NT2/D1 (cell line): ENCODE measurements at places on chromosomes 11 and 22.

DNA sequence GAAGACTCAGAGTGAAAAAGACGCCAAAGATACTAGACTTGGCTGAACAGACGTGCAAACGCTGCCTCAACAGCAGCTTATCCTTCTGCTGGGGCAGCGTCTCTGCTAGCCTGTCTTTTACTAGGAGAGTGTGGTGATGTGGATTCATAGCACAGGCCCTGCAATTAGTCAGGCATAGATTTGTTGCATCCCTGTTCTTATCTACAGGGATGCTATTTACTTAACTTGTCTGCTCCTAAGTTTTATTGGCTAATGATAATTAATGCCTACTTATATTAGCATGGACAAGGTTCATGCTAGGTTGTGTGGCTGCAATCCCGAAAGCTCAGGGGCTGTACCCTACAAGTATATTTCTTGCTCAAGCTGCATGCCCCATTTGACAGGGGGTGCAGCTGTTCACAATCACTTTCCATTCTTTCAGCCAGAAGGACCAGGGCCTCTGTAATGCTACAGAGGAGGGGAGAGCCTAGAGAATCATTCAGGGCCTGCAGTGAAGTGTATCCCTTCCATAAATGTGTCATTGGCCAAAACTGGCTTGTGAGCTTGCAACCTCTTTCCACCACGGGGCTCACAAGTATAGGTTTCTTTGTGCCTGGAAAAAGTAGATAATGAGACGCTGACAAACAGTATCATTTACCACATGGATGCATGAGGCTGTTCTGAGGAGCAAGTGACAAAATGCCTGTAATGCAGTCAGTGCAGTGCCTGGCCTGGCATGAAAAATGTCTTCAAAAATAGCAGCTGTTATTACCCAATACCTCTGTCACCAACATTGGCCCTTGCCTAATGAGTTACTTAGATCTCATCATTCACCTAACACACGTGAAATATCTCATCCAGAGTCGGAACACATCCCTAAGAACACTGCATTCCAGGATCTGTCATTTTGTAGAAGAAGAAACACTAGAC is 685.8 kb upstream of the API5 start:
- DNase-seq, result no peak

DNA sequence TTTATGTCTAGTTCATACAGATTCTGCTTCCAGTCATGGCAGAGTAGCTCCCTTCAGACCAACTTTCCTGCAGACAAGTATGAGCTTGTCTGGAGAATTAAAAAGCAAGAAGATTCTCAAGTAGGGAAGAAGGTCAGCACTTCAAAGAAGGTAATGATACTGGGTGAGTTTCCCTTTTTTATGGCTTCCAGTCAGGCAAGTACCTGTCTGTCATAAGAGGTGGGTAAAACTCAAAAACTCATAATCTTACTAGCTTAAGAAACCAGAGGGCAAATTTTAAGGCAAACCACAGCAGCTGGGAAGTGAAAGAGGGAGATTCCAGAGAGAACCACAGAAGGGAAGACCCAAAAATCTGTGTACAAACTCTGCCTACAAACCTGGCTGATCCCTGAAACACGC is 54.2 kb downstream of the DENND5A start:
- DNase-seq, result no peak

DNA sequence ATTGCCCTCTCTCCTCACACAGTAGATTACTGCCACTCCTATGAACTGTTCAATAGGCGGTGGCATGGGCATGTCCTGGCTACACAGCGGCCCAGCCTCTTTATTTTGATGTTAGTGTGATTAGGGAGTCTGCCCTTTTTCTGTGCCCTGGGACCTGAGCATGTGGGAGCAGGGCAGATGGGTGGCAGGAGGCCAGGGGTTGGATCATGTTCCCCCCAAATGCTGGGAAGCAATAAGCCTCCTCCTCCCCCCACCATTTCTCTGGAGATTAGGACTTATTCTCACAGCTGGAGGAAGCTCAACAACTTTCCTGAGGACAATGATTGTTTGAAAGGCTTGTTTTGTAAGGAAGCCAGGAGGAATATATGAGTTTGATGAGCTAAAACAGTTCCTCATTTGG is 848 bp downstream of the HEPN1 start:
- DNase-seq, result no peak

- DNase-seq, result peak; percentile 85
These were observed 4.7 kb downstream of the OSBPL5 start for GRCh38 chr11:3160252-3161031.

DNA sequence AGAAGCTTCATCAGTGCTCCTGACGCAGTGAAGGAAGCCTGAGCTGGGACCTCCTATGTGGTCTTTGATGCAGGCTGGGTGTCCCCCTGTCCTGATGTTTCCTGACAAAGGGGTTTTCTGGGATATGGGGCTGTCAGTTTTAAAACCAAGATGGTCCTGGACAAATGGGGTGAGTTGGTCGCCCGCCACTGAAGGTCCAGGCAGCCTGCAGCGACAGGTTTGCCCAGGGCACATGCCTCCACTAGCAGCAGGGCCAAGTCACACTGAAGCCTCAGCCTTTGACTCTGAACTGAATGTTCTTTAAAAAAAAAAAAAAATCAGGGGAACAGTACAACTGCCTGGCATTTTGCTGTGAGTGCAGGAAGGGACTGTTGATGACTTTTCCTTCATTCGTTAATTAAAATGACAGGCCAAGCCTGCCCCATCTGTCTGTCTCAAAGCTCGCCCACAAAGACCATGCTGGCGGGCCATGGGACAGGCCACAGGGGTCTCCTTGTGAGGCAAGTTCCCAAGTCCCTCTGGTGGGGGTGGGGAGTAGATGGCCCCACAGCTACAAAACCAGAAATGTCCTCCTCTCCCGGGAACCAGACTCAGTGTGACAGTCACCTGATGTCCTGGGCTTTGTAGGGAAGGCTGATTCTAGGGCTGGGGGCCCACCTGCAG is 274.8 kb downstream of the CTTN start:
- DNase-seq, result no peak

- no peak for DNase-seq
These were observed 127.5 kb downstream of the PKNOX2 start for GRCh38 chr11:125292100-125292499.

DNA sequence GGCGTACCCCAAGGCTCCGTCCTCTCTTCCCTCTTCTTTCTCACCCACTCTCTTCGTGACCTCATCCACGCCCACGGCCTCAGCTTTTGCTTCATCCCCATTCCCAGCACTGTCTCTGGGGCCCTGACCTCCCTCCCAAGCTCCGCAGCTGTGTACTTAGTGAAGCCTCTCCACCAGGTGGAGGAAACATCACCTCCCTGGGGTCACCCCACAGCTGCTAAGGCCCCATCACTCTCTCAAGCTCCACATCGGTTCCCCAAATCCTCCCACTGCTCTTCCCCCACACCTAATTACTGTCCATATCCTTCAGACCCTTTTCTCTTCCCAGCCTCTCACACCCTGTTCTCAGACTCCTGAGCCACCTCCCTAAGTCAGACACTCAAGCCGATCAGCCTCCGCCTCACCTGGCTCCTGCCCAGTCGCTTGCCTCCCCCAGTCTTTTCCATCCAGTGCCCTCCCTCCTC is 7.9 kb upstream of the SYT7 start:
- DNase-seq, result no peak

DNA sequence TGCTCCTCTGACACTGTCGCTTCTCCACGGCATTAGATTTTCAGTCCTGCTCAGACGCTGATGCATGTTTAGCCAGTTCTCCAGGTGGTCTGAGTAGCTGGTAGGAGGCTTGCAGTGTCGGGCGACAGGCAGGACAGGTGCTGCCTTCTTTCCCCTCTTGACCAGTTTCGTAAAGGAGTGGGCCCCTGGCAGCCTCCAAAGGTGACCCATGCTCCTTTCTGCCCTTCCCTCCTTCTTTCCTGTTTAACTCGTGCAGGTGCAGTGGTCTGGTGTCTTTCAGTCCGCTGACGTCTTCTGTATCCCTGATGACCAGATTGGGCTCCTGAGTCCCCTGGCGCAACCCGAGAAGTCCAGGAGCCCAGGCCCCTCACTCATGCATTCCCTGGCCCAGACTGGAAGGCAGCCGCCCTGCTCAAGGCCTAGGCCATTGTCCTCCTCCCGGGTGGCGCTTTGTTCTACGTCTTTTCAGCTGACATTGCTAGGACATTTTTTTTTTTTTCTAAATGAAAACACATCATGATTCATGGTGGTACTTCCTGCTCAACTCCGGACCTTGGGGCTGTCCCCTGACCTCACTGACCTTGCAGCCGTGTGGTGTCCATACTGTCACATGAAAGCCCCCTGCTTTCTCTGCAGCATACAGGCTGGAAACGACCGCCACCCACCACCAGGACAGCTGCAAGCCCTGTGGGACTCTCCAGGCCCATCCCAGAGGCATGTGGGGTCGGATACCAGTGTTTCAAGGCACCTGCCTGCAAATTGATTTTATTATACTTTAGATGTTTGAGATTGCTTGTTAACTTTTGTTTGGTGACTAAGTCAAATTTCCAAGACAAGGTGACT is 25.5 kb upstream of the TXNRD2 start:
- DNase-seq, result no peak
